Frontal cortex (tissue), 4 donors: ENCODE measurements at places on chromosomes 2 and 18. TPM values are rescaled to one million over a fixed set of nuclear protein-coding genes. Genes with fewer than 3 reads are reported as not detected.

- DNase-seq: no peak
These were observed 361.2 kb upstream of the SOX11 start for GRCh38 chr2:5330961-5331360.

GRCh38 chr2:202638721-202639120 is 4.0 kb downstream of the FAM117B start:
- no peak for DNase-seq

- no peak for DNase-seq
These were observed 105.7 kb upstream of the GAREM1 start for GRCh38 chr18:32576296-32576916.

DNA sequence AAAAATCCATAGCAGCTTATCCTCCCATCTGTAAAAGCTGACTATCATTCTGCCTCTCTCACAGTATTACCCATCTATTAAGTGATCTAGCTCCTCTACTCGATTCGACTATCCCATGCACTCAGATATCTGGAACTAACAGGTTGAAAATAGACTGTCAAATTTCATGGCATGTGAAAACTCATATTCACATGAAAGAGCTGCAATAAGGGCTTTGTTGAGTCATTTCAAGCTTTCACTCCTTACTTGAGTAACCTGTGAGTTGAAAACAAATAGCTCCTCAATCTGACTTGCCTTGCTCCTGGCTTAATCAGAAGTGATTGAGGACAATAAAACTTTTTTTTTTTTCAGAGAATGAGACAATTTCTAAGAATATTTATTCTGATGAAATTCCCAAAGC is 192.4 kb upstream of the ERBB4 start:
- DNase-seq: no peak

DNA sequence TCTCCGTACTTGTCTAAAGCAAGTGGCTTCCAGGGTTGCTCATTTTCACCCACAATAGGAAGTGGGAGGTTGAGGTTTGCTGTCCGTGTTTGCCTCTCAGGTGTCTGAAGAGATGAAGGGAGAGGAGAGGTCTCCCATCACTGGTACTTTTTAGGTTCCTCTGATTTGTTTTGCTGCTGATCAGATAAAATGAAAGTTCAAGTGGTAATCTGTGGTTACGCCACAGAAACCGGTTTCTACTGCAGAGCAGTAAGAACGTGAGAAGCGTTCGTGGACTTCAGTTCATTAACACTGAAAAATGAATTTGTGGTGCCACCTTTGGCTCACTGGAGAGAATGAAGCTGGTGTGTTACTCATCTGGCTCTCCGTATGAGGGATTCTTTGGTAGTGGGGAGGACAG is 118.2 kb downstream of the GBX2 start:
- DNase-seq: no peak

- DNase-seq: no peak
These were observed 86.8 kb downstream of the SEMA4F start for GRCh38 chr2:74740741-74741431.

DNA sequence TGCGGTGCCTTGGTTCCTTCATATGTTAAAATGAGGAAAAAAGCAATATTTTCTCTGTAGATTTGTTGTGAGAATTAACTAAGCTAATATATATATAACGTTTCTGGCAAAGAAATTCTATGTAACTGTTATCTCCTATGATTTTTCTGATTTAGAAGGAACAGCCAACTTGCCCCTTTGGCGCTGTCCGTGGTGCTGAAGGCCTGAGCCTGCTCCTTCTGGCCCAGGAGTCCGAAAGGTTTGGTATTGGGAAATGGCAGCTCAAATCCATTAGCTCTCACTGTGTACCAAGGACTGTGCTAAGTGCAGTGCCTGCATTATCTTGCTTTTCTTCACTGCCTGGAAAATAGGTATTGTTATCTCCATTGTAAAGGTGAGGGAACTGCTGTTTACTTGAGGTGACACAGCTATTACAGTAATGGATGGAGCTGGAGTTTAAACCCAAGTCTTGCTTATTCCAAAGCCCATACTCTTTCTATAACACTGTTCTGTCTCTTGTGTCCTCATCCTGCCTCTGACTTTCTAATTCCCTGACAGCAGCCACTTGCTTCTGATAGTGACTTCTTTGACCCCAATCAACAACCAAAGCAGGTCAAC is 52.2 kb downstream of the C1QL2 start:
- DNase-seq: no peak

DNA sequence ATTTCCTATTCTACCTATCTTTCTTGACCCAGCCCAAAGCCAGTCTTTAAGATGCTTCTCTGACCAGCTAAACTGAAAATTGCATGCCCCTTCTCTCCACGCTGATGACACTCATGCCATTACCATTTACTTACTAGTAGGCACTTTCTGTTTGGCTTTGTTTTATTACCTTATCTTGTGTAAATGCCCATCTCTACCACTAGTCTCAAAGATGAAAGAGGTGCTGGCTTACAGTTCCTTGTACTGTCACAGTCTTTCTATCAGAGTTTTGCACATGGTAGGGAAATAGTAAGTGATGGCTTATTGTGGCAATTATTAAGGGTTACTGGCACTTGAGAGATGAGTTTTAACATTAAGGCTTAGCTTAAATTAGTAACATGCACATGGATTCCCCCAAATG is 352.1 kb downstream of the RBM43 start:
- no peak for DNase-seq

DNA sequence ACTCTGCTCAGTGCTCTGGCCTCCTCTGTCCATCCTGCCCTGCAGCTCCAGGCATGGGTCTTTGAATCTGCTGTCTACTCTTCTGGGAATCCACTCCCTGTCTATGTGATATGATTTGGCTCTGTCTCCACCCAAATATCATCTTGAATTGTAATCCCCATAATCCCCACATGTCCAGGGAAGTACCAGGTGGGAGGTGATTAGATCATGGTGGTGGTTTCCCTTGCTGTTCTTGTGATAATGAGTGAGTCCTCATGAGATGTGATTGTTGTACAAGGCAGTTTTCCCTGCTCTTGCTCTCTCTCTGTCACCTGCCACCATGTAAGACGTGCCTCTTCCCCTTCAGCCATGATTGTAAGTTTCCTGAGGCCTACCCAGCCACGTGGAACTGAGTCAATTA is 881.8 kb upstream of the ID2 start:
- DNase-seq: no peak

- DNase-seq: no peak
These were observed 20.6 kb upstream of the TMEM163 start for GRCh38 chr2:134739236-134739878.

GRCh38 chr2:2101924-2102323 is 229.2 kb downstream of the MYT1L start:
- DNase-seq: no peak

DNA sequence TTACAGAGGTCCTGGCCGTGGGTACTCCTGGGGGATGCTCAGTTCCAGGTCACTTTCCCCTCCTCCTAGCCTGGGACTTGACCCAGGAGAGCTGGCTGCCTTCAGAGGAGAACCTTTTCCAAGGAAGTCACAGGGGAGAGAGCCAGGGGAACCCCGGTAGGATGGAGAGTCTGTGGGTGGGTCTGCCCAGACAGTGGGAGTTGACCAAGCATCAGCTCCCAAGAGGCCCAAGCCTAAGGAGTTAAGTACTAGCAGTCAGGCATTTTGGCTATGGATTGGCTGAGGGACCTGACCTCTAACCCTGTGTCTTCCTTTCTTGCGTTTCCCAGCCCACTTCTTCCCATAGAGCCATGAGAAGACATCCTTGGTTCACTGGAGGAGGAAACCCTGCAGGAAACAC is 48.8 kb upstream of the PLB1 start:
- DNase-seq: no peak

DNA sequence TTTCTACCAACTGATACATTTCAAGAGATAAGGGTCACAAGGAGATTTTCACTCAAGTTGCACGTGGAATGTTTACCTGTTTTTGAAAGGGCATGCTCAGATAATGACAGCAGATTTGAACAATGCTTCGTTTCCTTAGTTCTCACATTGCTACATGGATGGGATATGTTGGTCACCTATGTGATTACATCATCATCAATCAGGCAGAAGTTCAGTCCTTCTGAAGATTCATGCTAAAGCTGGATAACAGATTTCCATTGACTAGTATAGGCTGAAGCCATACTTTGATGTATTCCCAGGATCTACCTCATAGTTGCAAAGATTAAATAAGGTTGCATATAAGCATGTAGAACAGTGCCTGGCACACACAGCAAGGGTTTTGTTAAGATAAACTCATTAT is 19.7 kb downstream of the TCF7L1 start:
- no peak for DNase-seq

DNA sequence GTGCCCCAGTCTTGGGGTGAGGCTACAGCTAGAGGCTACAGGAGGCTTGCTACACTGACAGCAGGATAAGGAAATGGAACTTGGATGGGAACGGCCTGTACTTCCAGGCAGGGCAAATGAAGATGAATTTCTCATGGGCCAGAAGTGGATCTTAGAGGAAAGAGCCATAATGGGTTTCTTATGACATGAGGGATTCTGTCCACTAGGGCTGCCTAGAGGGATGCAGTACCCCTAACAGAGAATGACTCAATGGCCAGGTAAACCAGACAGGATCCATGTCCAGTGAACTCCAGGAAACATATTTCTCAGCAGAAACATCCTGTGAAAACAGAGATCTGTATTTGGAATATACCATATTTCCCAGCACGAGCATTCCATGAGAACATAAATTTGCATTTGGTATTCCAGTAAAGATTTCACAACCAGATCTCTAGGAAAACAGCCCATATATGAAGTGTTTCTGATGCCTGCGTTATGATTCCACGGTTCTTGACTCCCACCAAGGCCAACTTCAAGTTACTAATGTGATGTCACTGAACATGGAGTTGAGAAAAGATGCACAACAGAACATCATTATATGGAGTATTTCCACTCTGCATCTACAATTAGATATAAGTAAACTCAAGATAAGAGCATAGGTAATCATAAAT is 11.5 kb upstream of the SLC35F5 start:
- no peak for DNase-seq

- no peak for DNase-seq
These were observed 1183.7 kb upstream of the NXPH2 start for GRCh38 chr2:139963863-139964355.

DNA sequence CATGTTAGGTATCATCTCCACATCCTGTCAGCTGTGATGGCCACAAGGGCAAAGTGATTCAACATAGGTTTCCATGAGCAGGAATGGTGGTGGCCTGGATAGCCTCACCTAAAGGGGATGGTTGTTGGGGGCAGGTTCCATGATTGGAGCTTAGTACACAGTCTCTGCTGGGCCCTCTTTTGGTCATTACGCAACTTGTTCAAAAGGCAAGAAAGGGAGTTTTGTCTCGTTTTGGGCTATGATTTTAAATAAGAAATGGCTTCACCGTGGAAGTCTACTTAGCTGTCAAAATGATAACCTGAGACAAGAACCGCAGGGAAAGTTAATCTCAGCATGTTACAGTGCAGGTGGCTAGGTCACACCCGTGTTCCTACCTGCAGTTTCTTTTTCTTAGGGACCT is 13.1 kb upstream of the MC4R start:
- DNase-seq: no peak

DNA sequence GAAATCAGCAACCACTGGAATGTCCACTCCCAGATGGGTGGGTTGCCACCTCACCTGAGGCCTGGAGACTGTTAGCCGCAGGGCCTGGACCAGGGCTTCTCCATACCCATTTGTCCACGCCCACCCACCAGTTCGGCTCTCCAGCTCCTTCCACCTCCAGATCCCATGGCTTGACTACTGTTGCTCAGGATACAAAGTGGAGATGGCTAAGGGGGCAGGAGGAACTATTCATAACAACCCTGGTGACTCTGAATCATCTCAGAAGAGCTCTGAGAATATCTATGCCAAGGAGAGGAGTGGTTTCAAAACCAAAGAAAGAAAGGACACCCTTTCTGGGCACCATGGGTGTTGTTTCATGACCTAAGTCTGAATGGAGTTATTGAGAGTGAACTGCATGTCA is 145.8 kb downstream of the LAMA3 start:
- DNase-seq: no peak

DNA sequence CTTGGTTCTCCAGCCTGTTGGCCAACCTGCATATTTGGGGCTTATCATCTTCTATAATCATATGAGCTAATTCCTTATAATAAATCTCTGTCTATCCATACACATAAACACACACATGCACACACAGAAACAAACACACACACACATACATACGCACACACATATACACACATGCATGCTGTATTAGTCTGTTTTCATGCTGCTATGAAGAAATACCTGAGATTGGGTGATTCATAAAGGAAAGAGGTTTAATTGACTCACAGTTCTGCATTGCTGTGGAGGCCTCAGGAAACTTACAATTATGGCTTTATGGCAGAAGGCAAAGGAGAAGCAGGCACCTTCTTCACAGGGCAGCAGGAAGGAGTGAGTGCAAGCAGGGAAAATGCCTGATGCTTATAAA is 707.4 kb upstream of the CDH2 start:
- no peak for DNase-seq

The ABCB6 gene
- 28.1 TPM for total RNA-seq

The PLB1 gene
- total RNA-seq: 1.2 TPM

The AQP12A gene
- not detected for total RNA-seq

The GPR75 gene
- total RNA-seq: 18.3 TPM

The MC4R gene
- total RNA-seq: 3.3 TPM

The NFU1 gene
- 56.7 TPM for total RNA-seq

The HAUS1 gene
- 39.1 TPM for total RNA-seq

The AGXT gene
- not detected for total RNA-seq

The SH3RF3 gene
- total RNA-seq: 9.0 TPM

The SERPINB5 gene
- total RNA-seq: under 0.01 TPM

The TXNDC2 gene
- not detected for total RNA-seq

The TUBB8B gene
- not detected for total RNA-seq

The ZNF396 gene
- 4.1 TPM for total RNA-seq

The AQP4 gene
- 57.9 TPM for total RNA-seq
